ENCODE measurements at places on chromosomes 5 and 9.
A peak's percentile ranks its signal among the peaks of the same experiment; 100 is the strongest.

GRCh38 chr9:98563212-98563907 is 145.4 kb downstream of the GABBR2 start:
- no peak for DNase-seq

DNA sequence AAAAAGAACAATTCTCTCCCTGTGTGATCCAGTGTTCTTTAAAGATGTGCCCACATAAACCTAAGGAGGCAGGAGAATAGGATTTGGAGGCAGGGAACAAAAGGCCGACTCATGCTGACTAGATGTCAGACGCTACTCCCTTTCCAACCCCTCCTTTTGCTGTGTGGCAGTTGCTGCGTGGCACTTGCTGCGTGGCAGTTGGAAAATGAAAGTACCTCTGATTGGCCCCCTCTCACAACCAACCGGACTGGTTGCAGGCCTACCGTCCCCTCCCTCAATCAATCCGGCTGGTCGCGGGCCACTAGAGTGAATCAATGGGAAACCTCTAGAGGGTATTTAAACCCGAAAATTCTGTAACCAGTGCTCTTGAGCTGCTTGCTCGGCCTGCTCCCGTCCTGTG is 551.0 kb downstream of the KIF4B start:
- DNase-seq = no peak

DNA sequence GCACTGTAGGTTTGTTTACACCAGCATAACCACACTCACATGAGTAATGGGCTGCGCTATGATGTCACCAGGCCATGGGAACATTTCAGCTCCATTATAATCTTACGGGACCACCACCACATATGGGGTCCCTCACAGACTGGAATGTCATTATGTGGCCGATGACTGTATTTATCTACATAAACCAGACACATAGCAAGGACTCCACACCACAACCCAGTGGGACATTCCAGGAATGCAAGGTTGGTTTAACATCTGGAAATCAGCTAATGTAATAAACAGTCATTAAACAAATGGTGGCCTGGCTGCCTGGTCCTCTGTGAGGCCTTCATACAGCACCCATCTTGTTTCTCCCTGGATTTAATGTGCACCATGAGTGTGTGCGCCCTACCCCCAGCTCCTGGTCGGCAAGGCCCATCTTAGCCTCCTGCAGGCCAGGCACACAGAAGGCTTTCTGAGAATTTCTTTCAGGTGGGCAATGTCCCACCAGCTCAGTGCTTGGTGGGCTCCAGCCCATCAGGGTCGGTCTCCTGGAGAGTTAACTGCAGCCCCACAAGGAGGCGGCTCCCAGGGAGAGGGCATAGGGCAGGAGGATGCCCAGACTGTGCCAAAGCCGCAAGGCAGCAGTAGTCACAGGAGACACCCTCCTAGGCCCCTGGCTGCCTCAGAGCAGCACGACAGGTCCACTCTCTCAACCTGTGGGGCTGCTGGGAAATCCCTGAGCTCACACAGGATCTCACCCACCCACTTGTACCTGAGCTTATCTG is 35.9 kb upstream of the SARDH start:
- no peak for DNase-seq

DNA sequence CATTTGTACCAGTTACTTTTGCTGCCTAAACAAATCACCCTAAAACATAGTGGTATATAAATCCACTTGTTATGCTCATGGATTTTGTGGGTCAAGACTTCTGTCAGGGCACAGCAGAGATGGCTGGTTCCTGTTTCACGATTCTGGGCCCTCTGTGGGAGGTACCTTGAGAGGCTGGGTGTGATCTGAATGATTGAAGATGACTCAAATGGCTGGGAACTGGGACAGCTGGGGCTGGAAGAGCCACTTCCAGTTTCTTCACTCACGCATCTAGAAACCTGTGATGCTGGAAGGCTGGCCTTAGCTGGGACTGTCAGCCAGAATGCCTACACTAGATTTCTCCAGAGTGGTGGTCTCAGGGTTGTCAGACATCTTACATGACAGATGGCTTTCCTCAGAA is 88.1 kb downstream of the KIF4B start:
- no peak for DNase-seq

DNA sequence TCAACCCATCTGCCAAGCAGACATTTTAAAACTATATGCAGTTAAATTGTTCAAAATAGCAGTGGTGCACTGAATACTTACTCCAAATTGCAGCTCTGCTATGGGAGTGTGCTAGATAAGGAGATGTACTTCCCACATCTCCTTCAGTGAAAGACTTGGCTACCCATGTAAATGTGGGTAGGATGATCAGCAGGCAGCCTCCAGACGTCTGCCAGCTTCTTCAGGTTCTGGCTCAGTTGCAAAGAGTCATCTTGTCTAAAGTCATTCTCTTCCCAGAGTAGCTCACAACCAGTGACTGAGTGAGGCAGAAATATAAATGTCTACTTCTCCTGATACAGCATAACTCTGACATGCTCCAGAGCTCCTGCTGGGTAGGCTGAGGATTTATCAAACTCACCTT is 1050.0 kb upstream of the CDH10 start:
- no peak for DNase-seq

GRCh38 chr5:62431735-62432620 is 19.4 kb downstream of the IPO11 start:
- DNase-seq = no peak

GRCh38 chr5:118293378-118293777 is 695.0 kb downstream of the DTWD2 start:
- DNase-seq = no peak

DNA sequence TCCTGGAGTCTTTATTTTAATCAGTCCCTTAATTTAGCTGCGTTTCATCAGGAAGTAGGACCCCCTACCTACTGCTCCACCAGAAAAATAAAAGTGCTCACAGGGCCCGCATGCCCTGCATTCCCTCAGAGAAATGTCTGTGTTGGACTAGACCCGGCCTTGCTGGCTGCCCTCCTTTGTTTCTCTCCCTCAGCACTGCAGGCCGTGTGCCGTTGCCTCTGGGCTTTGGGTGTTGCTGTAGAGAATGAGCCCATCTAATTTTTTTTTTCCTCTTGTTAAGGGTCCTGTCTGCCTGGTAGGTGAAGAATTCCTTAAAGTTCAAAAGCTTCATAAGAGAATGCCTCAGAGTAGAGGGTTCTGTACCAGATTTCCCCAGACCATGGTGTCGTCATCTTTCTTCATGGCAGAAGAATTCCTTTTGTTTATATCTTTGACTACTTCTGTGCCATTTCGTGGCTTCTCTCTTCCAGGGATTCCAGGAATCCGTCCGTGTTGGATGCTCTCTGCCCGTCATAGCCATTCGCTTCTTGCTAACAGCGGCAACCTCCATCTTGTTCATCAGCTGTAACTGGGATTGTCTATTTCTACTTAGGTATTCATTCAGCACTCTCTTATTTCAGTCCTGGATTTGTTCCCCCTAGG is 49.8 kb upstream of the ANGPTL2 start:
- no peak for DNase-seq

DNA sequence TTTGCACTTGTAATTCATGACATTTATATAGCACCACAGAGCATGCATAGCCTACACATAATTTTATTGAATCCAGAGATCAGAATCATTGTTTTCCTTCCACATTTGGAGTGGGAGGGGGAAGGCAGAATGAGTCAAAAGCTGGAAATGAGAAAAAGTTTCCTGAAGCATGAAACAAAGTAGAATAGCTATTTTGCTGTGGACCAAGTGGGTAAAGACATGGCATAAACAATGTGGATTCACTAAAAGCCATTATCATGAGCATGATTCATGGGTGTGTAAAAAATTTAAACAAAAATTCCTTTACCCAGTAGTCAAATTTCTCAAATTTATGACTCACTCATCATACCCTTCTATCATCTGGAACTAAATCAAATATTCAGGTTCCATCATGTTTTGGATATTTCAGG is 97.9 kb downstream of the YIPF5 start:
- DNase-seq = no peak

GRCh38 chr9:20623021-20623747 is 885 bp upstream of the MLLT3 start:
- DNase-seq = peak; percentile 53

DNA sequence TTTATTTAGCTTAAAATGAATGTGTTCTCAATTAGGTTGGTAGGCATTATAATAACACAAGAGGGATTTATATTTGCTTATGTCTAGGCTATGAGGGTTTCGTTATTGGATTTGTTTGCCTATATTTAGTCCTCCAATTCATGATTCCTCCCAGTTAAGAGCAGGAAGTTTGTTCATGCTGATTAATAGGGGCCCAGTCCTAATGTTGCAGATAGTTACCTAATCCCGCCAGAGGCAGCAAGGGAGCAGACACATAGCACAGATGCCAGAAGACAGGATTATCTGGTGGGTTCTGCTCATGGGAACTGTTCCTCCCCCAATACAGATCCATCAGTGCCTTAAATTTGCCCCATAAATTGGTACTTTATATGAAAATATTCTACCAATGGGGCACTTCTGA is 100.8 kb upstream of the TLE4 start:
- no peak for DNase-seq

DNA sequence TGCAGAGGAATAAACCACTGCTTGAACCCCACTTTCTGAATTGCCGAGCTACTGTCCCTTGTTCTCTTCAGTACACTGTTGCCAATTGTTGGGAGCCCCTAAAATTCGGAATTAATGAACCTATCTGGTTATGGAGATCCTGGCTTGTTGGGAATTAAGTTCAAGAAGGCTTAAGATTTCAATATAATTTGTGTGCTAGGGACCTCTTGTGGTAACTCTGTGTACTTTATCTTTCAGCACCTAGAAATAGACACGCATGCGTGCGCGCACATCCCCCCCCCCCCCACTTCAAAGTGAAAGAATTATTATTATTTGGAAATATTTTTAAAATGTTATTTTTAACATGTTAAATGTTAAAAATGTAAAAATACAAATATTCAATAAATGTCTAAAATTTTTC is 53.3 kb upstream of the FAM169A start:
- peak; percentile 11 for DNase-seq

DNA sequence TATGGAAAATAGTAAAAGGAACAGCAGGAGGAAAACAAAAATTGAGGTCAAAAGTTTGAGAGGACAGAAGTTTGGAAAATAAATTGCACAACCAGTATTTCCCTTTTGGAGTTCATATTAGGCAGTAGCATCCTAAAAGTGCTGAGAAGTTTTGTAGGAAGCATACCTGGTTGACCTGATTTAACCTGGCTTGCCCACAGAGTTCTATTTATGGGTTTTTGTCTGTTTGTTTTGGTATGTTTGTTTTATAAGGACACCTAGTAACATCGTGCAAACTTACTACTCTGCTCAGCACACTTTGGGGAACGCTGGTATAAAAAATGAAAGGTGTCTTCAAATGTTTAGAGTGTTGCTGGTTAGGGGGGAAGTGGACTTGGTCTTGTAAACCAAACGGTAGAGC is 15.1 kb downstream of the ADRB2 start:
- no peak for DNase-seq

- no peak for DNase-seq
These were observed 125.6 kb downstream of the PAPPA start for GRCh38 chr9:116279230-116279629.
